ENCODE measurements at places on chromosomes 3 and 15. TPM values are rescaled to one million over a fixed set of nuclear protein-coding genes. Genes with fewer than 3 reads are reported as not detected.

The RTP1 gene
- not detected for total RNA-seq

The ATP8B4 gene
- 0.79 TPM for total RNA-seq

The GCSAM gene
- total RNA-seq: not detected

The SI gene
- not detected for total RNA-seq

The PIGZ gene
- 1.5 TPM for total RNA-seq

The ROPN1 gene
- total RNA-seq: not detected

The WDR53 gene
- total RNA-seq: 7.4 TPM

The SLC51A gene
- total RNA-seq: not detected

The TRIP4 gene
- total RNA-seq: 25.9 TPM

The ETFA gene
- 254 TPM for total RNA-seq

The ARID3B gene
- 2.9 TPM for total RNA-seq

The SH2D7 gene
- not detected for total RNA-seq

The PARP14 gene
- total RNA-seq: 8.7 TPM

The UROC1 gene
- not detected for total RNA-seq

The RNU6-1 gene
- total RNA-seq: not detected

The TBC1D2B gene
- 19.3 TPM for total RNA-seq

The HTR3E gene
- total RNA-seq: not detected

The AP4E1 gene
- total RNA-seq: 9.1 TPM

The HGD gene
- 22.1 TPM for total RNA-seq

The ISLR2 gene
- 0.11 TPM for total RNA-seq

The HES1 gene
- 10.2 TPM for total RNA-seq

The AHSG gene
- 0.11 TPM for total RNA-seq

The GPX1 gene
- total RNA-seq: 306 TPM

The CLDN16 gene
- total RNA-seq: not detected

The CRELD1 gene
- total RNA-seq: 14.5 TPM

The ADAMTS17 gene
- 0.21 TPM for total RNA-seq

The FGD5 gene
- not detected for total RNA-seq

The CCR8 gene
- not detected for total RNA-seq

The TPRG1 gene
- 0.14 TPM for total RNA-seq

The NCKIPSD gene
- total RNA-seq: 10.2 TPM

The VIPR1 gene
- total RNA-seq: 0.83 TPM

The APBA2 gene
- 15.5 TPM for total RNA-seq

The BHLHE40 gene
- 78.3 TPM for total RNA-seq

The C3orf22 gene
- total RNA-seq: not detected

The ZNF619 gene
- 1.6 TPM for total RNA-seq

The AADACL2 gene
- total RNA-seq: not detected

Data from A549 treated with Mapracorat at 1 μM for 4 hours (cell line).